ENCODE measurements at places on chromosomes 12 and 14. TPM values are rescaled to one million over a fixed set of nuclear protein-coding genes. Genes with fewer than 3 reads are reported as not detected.

- DNase-seq = no peak
These were observed 148.6 kb downstream of the ANO4 start for GRCh38 chr12:100942984-100943749.

Gene KIF21A
- 20.5 TPM for total RNA-seq

GRCh38 chr14:36662543-36663403 lies 1.1 kb downstream of the PAX9 start:
- DNase-seq = no peak

Gene SOAT2
- not detected for total RNA-seq

DNA sequence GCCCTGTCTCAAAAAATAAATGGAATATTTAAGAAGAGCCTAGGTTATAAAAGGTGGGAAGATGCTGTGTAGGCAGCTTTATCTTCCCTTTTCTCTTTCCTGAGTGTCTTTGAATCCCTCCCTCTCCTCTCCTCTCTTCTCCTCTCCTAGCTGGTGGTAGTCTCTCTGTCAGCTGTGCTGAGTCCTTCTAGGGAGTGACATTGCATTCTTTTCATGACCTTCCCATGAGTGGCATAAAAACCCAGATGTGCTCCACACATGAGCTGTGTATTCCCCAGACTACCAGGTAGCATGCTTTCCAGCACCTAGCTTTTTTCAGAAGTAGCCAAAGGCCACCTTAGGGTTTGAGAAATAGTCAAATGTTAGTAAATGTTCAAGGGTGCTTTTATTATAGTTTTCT lies 23.6 kb downstream of the SAMD4A start:
- DNase-seq = no peak

- no peak for DNase-seq
These were observed 1.7 kb upstream of the LAG3 start for GRCh38 chr12:6770600-6770999.

Gene KRT2
- total RNA-seq = not detected

Gene FGF23
- not detected for total RNA-seq

Gene SSTR1
- total RNA-seq = 0.06 TPM

GRCh38 chr12:113049976-113050742 lies 6.4 kb upstream of the DTX1 start:
- no peak for DNase-seq

DNA sequence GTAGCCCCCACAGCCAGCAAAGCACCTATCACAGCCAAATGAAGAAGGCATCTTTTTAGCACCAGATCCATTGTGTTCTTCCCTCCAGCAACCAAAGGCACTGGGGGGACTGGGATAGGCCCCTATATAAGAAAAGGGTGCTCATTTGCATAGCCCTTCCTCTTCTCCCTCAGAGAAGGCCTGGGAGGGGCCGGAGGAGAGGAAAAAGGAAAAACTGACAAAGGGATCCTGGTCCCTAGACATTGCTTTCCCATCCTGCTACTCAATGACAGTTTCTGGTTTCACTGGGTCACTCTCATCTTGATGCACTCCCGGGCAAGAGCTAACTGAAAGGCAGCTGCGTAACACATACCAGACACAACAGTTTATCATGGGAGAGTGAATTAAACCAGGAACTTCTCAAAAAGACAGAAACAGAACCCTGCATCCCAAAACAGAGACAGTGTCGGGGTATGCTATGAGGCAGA lies at the start of gene PMEL:
PMEL (minus strand) TSS at position 102 of the 467 bp plus-strand sequence; CDS start at position 71, 31 bp downstream.
- DNase-seq = no peak

Gene C12orf75
- 650 TPM for total RNA-seq

Gene SLC6A15
- 1.4 TPM for total RNA-seq

Gene RDH12
- total RNA-seq = not detected

- DNase-seq = no peak
These were observed at the start of gene SLC7A8 for GRCh38 chr14:23183479-23183878. Gene SLC7A8 (minus strand): TSS chr14:23183660. CDS start chr14:23182914, 746 bp downstream.

GRCh38 chr12:44381341-44381740 lies 494.8 kb downstream of the NELL2 start:
- no peak for DNase-seq

DNA sequence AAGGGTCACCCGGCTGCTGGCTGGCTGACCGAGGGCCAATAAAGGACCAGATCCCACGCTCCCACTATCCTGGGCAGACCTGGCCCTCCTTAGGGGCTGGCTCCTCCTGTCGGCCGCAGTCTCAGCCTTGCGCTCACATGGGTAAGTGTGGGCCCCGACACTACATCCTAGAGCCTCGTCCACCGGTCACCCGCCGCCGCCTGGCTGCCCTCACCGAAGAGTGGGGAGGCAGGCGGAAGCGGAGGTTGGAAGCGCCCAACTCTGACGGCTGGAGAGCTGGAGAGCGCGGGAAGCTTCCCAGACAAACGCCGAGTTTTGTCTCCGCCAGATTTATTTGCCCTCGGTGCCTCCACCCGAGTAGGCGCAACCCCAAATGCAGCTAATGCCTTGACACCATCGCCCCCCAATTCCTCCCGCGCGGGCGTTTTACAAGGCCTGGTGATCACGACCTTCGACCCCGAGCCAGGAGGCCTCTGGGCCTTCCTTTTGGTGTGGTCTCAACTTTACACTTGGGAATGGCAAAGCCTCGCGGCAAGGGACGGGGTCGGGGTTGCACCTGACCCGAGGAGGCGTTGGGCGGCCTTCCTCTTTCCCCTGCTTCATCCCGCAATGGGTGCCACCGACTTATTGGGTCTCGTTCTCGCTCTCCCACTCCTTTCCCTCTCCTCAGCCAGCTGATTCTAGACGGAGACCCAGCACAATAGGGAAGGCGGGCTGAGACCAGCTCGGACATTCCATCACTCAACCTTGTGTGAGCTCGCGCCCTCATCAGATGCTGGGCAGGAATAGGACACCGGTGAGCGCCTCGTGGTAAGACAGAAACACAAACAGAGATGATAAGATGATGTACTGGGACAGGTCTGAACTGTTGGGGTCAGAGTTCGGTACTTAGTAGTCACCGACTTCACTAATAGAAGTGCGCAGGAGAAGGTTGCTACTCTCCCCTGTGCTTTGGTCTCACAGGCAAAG lies 78.3 kb upstream of the ANO4 start:
- no peak for DNase-seq

DNA sequence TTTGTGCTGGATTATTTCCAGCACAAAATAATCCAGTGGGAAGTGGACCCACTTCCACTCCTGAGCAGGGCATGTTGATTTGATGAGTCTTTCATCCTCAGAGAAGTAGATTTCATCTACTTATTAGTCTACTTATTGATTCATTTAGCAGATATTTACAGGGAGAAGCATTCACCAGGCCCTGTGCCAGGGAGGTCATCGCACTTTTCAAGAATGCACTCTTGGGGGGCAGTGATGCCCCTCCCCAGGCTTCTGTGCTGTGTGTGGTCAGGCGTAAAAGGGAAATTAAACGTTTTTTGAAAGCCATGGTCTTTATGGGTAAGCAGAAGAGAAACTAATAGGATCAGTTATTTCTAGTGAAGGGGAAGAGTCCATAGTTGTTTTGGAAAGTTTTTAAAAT lies 610.7 kb upstream of the TMEM132C start:
- DNase-seq = no peak

DNA sequence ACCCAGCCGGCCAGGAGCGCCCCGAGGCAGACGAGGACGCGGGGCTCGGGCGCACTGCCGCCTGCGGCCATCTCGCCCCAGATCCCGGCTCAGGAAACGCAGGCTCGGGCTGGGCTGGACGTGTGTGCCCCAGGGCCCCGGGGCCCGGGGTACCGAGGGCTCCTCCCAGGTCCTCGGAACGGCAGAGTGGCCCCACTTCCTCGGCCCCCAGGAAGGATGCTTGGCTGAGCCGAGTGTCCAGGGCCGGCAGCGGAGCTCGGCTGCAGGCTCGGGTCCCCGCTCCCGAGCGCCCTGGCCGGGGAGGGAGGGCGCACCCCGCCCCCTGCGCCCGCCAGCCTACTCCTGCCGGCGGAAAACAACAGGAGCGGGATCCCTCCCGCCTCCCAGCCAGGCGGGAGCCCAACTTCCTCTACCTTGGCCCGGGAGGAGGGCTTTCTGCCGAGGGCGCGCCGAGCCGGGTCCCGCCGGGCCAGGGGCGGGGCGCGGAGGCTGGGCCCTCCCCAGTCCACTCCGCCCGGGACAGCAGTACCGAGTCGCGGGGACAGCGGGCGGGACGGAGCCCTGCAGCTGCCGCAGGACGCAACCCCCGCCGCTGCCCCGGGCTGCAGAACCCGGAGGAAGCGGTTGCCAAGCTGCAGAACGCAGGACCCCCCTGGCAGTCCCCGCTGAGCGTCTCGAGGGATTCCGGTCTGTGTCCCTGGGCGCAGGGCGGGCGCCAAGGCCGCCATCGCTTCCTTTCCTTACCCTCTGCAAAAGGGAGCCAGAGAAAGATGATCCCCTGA lies at the start of gene VSIG10:
VSIG10 (minus strand) TSS at position 411 of the 782 bp plus-strand sequence; CDS start at position 71, 340 bp downstream.
- DNase-seq = no peak

DNA sequence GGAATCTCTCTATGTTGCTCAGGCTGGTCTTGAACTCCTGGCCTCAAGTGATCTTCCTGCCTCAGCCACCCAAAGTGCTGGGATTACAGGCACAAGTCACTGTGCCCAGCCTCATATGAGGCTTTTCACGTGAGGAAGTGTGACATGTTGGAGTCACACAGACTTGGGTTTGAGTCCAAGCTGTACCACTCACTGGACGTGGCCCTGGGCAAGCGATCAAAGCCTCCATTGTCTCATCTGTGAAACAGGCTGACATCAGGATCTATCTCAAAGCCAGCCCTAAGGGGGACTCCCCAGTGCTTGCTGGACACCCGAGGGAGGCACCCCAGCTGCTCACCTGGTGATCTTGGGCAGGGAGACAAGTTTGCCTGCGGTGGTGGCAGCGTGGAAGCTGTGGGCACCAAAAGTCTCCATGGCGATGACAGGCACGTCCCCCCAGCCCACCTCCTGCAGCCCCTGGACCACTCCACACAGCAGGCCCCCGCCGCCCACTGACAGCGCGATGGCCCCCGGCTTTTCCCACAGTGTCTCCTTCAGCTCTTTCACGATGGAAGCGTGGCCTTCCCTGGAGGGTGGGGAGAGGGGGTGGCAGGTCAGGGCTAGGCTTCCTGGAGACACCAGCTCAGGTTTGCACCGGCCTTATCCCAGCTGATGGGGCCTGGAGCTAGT lies 6.7 kb downstream of the SDS start:
- no peak for DNase-seq

GRCh38 chr12:116804051-116804450 lies 65.9 kb downstream of the RNFT2 start:
- DNase-seq = no peak

DNA sequence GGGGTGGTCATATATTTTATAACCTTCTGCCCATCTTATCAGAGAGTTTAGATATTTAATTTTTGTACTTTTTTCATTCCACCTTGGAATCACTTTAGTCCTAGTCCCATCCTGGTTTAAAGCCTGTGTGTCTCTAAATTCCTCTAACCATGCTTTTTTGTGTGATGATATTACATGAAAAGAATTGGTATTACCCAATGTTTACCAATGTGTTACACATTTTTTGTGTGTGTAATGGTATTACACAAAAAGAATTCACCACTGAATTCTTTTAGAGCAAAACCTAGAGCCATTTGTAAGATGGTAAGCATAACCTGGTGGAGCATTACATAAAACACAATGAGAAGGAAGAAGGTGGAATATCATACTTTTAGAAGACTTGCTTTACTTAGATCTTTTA lies 77.5 kb downstream of the FAR2 start:
- DNase-seq = no peak

DNA sequence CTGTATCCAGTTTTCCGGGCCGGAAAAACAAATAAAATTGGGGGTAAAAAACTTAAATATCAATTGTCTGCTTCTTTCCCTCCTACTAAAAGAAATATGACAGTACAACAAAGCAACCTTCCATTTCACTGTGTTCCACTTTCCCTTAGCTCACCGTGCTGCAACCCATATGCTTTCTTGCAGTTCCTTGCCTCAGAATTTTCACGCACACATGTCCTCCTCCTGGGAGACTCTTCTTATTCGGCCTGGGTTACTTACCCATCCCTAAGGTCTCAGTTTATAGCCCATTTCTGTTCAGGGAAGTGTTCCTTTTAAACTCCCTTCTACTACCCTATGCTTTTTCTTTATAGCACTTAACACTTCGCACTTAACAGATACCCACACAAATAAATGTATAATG lies 4.5 kb upstream of the MAGOHB start:
- no peak for DNase-seq

All from epithelial cell of proximal tubule (primary cell).